ENCODE measurements at places on chromosomes 7 and 10.

- DNase-seq: no peak
Observed at GRCh38 chr7:120307991-120308545, 35.1 kb downstream of the KCND2 start.

DNA sequence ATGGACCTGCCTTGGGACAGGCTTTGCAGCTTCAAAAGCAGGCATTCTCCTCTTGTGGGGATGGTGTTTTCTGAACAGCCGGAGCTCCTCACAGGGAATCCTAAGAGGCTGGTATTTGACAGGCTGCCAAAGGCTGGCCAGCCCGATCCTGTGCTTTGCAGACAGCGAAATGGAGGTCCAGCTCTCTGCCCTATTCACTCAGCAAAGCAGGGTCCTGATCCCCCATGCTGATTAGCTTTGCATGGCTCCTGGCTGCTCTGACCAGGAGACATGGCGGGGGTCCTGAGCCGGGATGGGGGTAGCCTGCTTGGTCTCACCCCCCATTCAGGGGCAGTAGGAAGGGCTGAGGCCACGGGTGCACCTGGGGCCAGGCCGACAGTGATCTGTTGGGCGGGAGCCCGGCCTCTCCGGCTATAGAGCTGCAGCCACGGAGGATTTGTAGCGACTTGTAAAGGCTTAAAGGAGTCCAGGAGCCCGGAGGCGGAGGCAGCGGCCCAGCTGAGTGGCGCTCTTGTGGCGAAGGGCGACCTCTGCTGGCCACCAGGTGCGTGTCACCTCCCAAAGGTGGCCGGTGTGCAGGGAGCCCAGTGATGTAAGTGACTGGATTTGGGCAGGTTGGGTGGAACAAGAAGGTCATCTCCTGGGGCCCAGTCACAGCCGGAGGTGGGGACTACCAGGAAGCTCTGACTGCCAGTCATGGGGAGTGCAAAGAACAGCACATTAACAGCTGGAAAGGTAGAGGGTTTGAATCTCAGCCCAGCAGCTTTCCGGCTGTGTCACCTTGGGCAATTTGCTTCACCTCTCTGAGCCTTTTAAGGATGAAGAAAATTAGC, 126.5 kb downstream of the ZMIZ1 start:
- DNase-seq: peak; percentile 80

DNA sequence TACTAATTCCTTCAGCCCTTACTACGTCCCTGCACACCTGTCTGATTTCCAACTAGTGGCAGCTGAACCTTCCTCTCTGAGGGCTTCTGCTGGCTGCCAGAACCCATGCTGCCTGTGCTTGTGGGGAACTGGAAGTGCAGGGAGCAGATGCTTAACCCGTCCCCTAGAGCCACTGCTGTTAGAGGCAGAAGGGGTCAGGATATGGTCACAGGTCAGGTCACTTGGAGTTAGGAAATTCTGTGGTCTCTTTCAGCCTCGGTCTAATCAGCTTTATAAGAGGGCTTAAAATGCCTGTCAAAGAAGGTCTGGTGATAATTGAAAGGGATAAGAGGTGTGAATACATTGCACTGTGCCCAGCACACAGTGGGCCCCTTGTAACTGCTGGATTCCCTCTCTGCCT, 82.0 kb downstream of the PLPP4 start:
- DNase-seq: no peak

DNA sequence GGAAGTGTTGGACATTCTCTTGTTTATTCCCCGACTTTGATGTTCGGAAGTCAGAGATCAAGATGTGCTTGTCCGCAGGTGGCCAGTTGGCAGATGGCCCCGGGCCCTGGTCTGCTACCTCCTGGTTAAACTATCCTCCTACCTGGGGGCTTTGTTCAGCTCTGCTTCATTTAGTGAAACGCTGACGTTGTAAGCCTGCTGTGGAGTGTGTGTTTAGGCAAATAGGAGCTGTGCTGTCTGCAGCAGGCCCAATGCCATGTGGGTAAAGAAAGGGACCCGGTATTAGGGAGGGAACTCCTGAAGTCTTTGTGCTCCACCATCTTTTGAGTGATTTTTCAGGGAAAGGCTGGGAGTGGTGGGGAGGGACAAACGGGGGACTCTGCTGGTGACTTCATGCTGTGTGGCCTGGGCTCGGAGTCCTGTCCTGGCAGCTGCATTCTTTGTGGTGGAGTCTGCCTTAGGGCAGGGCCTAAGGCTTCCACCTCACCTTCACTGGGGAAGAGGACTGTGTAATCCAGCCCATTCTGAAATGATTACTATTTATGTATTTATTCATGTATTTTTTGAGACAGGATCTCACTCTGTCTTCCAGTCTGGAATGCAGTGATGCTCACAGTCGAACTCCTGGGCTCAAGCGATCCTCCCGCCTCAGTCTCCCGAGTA, 171.1 kb upstream of the KLF6 start:
- DNase-seq: no peak

DNA sequence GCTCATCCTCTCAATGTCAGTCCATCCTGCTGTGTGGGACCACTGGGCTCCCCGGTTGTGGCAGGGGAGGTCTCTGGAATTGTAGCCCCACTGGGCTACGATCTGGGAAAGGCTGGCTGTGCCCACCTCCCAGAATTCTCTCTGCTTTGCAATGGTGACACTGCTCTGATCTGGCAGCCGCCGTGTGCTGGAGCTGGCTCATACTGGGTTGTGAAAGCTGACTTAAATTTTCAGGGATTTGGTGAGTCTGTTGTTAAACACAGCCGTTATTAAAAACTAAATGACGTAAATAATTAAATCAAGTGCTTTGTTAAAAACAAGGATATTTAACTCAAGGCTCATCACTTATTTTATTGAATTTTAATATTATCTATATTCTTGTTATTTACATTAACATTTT, 160.0 kb downstream of the TAX1BP1 start:
- no peak for DNase-seq

- DNase-seq: no peak
Observed at GRCh38 chr7:82172017-82172416, 271.6 kb downstream of the CACNA2D1 start.
